ENCODE measurements at places on chromosomes 4 and X. TPM values are rescaled to one million over a fixed set of nuclear protein-coding genes. Genes with fewer than 3 reads are reported as not detected.
A peak's percentile ranks its signal among the peaks of the same experiment; 100 is the strongest.

CSAG2 gene
- not detected for total RNA-seq

INPP4B gene
- 0.07 TPM for total RNA-seq

CCKAR gene
- total RNA-seq, result not detected

CXorf65 gene
- not detected for total RNA-seq

SOWAHD gene
- total RNA-seq, result 0.92 TPM

NAP1L2 gene
- 12.8 TPM for total RNA-seq

LANCL3 gene
- total RNA-seq, result 0.48 TPM

P2RY10 gene
- not detected for total RNA-seq

PNMA6F gene
- total RNA-seq, result not detected

DNA sequence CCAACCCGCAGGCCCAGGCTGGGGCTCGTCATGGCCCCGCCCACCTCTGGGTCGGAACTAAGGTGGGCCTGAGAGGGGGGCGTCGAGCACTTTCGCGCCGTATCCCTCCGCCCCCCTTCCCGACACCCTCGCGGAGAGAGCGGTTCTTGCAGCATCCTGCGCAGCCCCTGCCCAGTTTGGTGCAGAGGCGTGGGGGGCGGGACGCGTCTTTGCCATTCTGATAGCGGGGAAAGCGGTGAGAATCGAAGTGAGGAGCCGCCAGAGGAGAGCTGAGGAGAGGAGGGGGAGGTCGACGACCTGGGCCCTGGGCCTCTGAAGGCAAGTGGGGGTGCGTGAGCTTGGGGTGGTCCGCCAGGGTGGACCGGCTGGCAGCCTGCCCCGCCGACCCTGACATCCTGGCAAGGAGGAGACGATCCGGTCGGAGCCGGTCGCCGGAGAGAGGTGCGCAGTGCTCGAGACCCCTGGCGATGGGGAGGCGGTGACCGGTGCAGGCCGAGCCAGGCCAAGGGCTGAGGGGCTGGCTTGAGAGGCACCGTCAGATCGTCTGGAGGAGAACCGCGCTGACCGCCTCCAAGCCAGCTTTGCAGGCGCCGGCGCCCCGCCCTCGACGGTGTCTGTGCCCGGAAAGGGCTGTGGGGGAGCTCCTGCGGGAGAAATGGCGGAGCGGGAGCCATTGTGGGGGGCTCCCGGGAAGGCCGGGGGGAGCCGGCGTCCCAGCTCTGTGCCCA, 25.5 kb downstream of the GPRASP3 start:
- H3K27me3 ChIP-seq, result no peaks in the 10 kb centered on the region
- H3K36me3 ChIP-seq, result no peaks in the 10 kb centered on the region
- H3K27ac ChIP-seq, result no peak overlapping the region
- no peak overlapping the region for H3K4me3 ChIP-seq
- DNase-seq, result peak; percentile 69
- no peaks in the 10 kb centered on the region for H3K4me1 ChIP-seq

GRCh38 chr4:112857461-112857860, 192.0 kb upstream of the ANK2 start:
- no peaks in the 10 kb centered on the region for H3K27me3 ChIP-seq
- peaks cover 8% of the 10 kb centered on the region for H3K4me1 ChIP-seq
- H3K4me3 ChIP-seq, result no peak overlapping the region
- H3K27ac ChIP-seq, result no peak overlapping the region
- H3K36me3 ChIP-seq, result no peaks in the 10 kb centered on the region
- DNase-seq, result no peak

- H3K36me3 ChIP-seq, result no peaks in the 10 kb centered on the region
- no peaks in the 10 kb centered on the region for H3K27me3 ChIP-seq
- no peak overlapping the region for H3K4me3 ChIP-seq
- H3K4me1 ChIP-seq, result no peaks in the 10 kb centered on the region
- H3K27ac ChIP-seq, result no peak overlapping the region
- no peak for DNase-seq
These were observed 85.5 kb downstream of the SNCA start for GRCh38 chr4:89751416-89751815.

DNA sequence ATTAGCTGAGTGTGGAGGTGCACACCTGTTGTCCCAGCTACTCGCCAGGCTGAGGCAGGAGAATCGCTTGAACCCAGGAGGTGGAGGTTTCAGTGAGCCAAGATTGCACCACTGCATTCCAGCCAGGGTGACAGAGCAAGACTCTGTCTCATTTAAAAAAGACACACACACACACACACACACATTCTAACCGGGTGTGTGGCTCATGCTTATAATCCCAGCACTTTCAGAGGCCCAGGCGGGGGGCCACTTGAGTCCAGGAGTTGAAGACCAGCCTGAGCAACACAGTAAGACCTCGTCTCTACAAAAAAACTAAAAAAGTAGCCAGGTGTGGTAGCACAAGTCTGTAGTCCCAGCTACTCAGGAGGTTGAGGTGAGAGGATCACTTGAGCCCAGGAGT, 152.3 kb downstream of the LRBA start:
- no peaks in the 10 kb centered on the region for H3K27me3 ChIP-seq
- no peak for DNase-seq
- H3K4me1 ChIP-seq, result no peaks in the 10 kb centered on the region
- H3K36me3 ChIP-seq, result peaks cover 4% of the 10 kb centered on the region

- no peak overlapping the region for H3K4me3 ChIP-seq
- no peak for DNase-seq
- H3K27me3 ChIP-seq, result no peaks in the 10 kb centered on the region
- H3K36me3 ChIP-seq, result no peaks in the 10 kb centered on the region
These were observed 187.5 kb upstream of the ETNPPL start for GRCh38 chr4:108950158-108950915.

DNA sequence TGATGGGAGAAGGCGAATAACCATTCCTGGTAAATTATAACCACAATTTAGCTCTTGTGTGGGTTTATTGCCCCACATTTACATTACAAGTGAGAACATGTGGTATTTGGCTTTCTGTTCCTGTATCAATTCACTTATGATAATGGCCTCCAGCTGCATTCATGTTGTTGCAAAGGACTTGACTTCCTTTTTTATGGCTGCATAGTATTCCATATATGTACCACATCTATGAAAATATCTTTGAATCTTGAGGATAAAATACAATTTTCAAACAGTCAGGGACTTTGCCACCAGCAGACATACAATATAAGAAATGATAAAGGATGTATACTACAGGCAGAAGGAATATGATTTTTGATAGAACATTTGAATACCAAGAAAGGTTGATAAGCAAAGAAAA, 27.3 kb downstream of the RAP2C start:
- no peak overlapping the region for H3K27ac ChIP-seq
- H3K4me3 ChIP-seq, result no peak overlapping the region
- no peaks in the 10 kb centered on the region for H3K27me3 ChIP-seq
- H3K4me1 ChIP-seq, result no peaks in the 10 kb centered on the region
- DNase-seq, result no peak

DNA sequence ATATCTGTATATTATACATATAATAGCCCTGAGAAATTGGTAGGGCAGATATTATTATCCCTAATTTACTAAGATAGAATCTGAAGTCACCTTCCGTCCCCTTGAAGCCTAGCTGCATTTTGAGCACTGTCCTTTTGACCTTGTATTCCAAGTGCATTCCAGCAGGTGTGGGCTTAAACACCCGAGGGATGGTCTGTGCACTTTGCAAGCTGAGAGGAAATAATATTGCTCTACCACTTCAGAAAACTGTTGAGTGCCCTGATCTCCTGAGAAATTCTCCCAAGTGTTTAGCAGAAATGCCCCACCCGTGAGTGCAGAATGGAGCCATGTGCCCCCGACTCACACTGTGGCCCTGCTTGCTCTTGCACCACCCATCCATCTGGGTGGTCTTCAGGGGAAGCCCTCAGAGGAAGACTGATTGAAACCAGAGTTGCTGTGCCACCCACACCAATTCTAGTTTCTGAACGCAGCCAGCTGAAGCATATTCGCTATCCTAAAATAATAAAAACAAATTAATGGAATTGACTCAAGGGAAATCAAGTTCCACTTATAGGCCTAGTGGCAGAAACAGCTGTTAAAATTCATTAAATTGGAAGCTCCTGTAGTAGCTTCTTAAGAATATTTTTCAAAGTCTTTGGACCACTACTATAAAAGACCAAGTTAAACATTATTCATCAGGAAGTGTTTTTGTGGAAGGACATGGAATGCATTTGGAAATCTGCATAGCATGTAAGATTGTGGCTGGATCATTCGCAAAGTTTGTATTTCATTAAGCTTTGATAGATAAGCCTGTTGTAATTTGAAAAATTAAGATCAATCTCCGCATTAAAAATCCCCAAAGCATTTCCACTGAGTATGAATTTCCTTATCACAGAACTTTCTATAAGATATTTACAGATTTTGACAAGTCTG, 41.3 kb upstream of the PRKG2 start:
- no peak overlapping the region for H3K27ac ChIP-seq
- H3K27me3 ChIP-seq, result no peaks in the 10 kb centered on the region
- DNase-seq, result no peak
- no peaks in the 10 kb centered on the region for H3K4me1 ChIP-seq
- H3K4me3 ChIP-seq, result no peak overlapping the region

DNA sequence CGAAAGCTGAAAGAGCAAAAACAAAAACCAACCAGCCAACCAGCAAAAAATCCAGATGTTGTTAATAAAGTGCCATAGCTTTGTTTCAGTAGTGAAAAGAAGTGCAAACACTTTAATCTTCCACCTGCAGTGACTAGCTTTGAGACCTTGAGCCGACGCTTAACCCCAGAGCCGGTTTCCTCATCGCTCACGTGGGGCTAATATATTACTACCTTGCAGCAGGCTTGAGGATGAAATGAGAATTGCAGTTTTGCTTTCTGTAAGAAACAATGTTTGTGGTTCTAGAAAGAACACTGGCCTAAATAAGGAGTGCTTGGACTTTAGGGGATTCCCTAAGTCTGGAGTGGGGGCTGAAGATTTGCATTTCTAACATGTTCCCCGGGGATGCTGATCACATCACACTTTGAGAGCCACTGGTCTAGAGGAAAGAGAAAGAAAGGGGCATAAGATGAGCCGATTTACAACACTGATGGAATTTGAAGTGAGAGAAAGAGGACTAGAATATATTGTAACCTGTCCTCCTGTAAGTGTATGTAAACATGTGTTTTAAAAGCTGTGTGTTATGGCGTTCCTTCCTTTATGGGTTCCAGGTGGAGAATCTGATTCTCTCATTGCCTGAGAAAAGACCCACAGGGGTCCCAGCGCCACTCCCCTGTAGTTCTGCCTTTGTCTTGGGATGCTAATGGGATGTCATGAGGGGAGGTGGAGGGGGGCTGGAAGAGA, 1.4 kb downstream of the FGF2 start:
- peak overlapping the region; percentile 97 for H3K27ac ChIP-seq
- H3K4me3 ChIP-seq, result peak overlapping the region; percentile 90
- peaks cover 13% of the 10 kb centered on the region for H3K36me3 ChIP-seq
- no peaks in the 10 kb centered on the region for H3K27me3 ChIP-seq
- peaks cover 8% of the 10 kb centered on the region for H3K4me1 ChIP-seq

DNA sequence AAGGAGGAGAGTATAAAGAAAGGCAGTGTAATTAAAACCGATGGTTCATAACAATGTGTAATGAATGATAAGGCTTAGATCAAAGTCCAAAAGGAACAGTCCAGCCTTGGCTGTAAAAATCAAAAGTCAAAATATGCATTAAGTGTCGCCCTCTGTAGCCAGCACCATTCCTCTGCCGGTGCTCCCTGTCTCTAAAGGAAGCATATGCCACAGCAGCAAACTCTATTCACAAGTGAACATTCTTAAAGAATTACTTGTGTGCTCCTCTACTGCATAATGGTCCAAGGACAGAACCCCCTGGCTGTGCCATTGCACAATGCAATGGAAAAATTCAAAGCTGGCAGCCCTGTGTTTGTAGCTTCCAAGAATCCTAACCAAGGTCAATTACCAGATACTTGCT, 16.3 kb upstream of the MBNL3 start:
- H3K4me3 ChIP-seq, result no peak overlapping the region
- no peaks in the 10 kb centered on the region for H3K36me3 ChIP-seq
- H3K27me3 ChIP-seq, result no peaks in the 10 kb centered on the region
- no peak overlapping the region for H3K27ac ChIP-seq

- no peak for DNase-seq
- H3K4me3 ChIP-seq, result no peak overlapping the region
- no peaks in the 10 kb centered on the region for H3K27me3 ChIP-seq
- H3K4me1 ChIP-seq, result no peaks in the 10 kb centered on the region
- H3K36me3 ChIP-seq, result no peaks in the 10 kb centered on the region
These were observed 145.0 kb downstream of the SPCS3 start for GRCh38 chr4:176464748-176465147.

GRCh38 chr4:140666889-140667614, 89.1 kb downstream of the TBC1D9 start:
- H3K27me3 ChIP-seq, result no peaks in the 10 kb centered on the region
- H3K27ac ChIP-seq, result no peak overlapping the region
- no peak for DNase-seq
- H3K4me1 ChIP-seq, result no peaks in the 10 kb centered on the region

GRCh38 chrX:10356979-10357378, 200.2 kb downstream of the CLCN4 start:
- no peaks in the 10 kb centered on the region for H3K4me1 ChIP-seq
- H3K4me3 ChIP-seq, result no peak overlapping the region
- no peak for DNase-seq
- H3K36me3 ChIP-seq, result no peaks in the 10 kb centered on the region
- H3K27me3 ChIP-seq, result no peaks in the 10 kb centered on the region

- no peak overlapping the region for H3K4me3 ChIP-seq
- H3K27ac ChIP-seq, result no peak overlapping the region
- no peak for DNase-seq
These were observed 95.8 kb downstream of the SLIT2 start for GRCh38 chr4:20347531-20347930.

- H3K36me3 ChIP-seq, result no peaks in the 10 kb centered on the region
- H3K4me3 ChIP-seq, result no peak overlapping the region
- H3K27ac ChIP-seq, result no peak overlapping the region
- H3K27me3 ChIP-seq, result no peaks in the 10 kb centered on the region
- no peak for DNase-seq
These were observed 226.3 kb upstream of the PPARGC1A start for GRCh38 chr4:24116107-24116506.

DNA sequence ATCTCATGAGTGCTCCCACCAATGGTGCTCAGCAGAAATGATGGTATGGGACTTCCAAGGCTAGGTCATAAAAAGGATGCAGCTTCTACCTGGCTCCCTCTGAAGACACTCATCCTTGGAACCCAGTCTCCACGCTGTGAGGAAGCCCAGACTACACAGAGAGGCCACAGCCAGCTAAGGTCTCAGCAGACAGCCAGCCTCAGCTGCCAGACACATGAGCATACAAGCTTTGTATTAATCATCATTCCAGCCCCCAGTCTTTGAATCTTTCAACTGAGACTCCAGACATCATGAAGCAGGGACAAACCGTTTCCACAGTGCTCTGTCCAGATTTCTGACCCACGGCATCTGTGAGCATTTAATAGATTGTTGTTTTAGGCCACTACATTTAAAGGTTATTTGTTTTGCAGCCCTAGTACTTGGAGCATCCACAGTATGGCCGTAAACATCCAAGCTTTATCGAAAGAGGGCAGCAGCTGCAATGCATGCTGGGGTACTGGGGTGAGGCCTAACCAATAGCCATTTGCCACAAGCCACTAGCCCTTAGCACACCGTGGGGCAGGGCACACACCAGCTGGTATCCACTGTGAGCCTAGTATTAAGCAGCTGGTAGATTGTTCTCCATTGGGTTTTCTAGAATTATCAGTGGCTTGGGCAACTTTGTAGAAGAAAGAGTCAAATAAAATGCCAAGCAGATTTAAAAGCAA, 449.1 kb downstream of the BCOR start:
- H3K27ac ChIP-seq, result no peak overlapping the region
- peaks cover 11% of the 10 kb centered on the region for H3K36me3 ChIP-seq
- no peak overlapping the region for H3K4me3 ChIP-seq

GRCh38 chr4:100026066-100026465, 76.0 kb upstream of the H2AZ1 start:
- no peaks in the 10 kb centered on the region for H3K27me3 ChIP-seq
- no peak for DNase-seq
- no peak overlapping the region for H3K27ac ChIP-seq

- H3K27ac ChIP-seq, result no peak overlapping the region
- H3K27me3 ChIP-seq, result no peaks in the 10 kb centered on the region
- peak overlapping the region; percentile 81 for H3K4me3 ChIP-seq
- peak; percentile 71 for DNase-seq
- H3K4me1 ChIP-seq, result no peaks in the 10 kb centered on the region
These were observed 41.4 kb upstream of the PPP2R3B start for GRCh38 chrX:427812-428725.

Data from H9 (cell line).